GM12878 (cell line): ENCODE measurements at places on chromosomes 4 and X. TPM values are rescaled to one million over a fixed set of nuclear protein-coding genes. Genes with fewer than 3 reads are reported as not detected.

DNA sequence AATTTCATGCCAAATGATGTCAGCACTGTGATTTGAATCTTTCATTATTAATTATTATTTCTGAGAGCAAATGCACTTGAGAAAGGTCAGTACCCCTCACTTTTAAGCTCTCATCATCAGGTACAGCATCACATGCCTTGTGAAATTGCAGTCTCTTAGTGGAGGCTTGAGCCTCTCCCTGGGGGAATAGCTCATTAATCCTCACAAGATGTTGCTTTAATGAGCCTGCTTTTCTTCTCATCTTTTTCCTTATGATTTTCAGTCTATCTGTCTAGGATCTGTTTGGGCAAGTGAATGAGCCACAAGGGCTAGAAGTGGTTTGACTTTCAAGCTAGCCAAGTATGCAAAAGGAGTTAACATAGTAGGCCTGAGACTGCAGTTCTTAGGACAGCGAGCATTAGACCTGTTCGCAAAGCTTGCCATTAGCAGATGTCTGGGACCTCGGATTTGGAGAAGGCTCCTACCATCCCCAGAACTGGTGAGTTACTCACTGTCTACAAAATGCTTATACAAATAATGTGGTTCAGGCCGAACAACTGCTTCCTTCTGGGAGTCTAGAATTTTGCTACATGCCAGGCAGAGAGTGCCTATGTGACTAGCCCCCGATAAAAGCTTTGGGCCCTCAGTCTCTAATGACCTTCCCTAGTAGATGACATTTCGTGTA, 174.5 kb downstream of the IL15 start:
- no peaks in the 10 kb centered on the region for H3K36me3 ChIP-seq
- H3K27ac ChIP-seq, result no peak overlapping the region
- H3K4me1 ChIP-seq, result no peaks in the 10 kb centered on the region
- H3K27me3 ChIP-seq, result no peaks in the 10 kb centered on the region; the same call in 1 of the 2 replicates
- no peak for DNase-seq

The SASH3 gene
- total RNA-seq, result 183 and 191 TPM in 2 replicates

DNA sequence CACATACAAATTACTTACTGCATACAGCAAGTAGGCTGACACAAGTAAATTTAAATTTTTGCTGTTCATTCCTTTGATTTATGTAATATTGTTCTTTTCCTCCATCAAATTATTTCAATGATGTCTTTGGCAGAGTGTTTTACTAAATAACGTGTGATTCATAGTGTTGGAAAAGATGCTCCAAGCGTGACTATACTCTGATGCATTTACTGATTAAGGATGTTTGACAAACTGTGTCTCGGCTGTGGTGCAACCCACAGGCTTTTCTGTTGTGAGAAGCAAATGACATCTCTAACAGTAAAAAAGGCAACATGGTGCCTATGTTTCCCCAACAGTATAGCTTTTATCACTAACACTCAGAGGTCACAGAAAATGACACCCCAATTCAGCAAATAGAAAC, 540.9 kb downstream of the PPP4R3C start:
- no peak overlapping the region for H3K27ac ChIP-seq
- no peak overlapping the region for H3K4me3 ChIP-seq

- H3K4me3 ChIP-seq, result no peak overlapping the region
- H3K27ac ChIP-seq, result no peak overlapping the region
- H3K4me1 ChIP-seq, result no peaks in the 10 kb centered on the region
- no peaks in the 10 kb centered on the region for H3K27me3 ChIP-seq
- DNase-seq, result no peak
Observed at GRCh38 chr4:4658052-4658451, 116.2 kb upstream of the STX18 start.

The PCDH11X gene
- not detected in 2 replicates for total RNA-seq

The TCP11X2 gene
- total RNA-seq, result not detected in 2 replicates

DNA sequence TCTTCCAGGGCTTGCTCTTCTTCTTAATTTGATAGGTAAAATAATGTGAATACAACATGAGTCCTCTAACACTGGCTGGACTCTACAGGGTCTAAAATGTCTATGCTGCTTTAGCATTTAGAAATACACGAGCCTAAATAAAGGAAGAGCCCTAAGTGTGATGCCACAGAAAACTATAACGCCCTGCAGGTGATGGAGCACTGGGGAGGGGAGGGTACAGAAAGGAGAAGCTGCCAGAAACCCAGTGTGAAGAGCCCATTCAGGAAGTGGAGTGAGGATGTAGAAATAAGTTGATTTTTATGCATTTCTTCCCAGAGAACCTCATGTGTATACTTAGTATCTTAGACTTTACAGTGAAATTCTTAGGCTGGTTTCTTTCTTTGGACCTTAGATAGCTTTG, 83.4 kb downstream of the TNIP2 start:
- no peak for DNase-seq
- H3K27ac ChIP-seq, result no peak overlapping the region
- peaks cover 27% of the 10 kb centered on the region for H3K36me3 ChIP-seq
- H3K27me3 ChIP-seq, result no peaks in the 10 kb centered on the region

GRCh38 chrX:8147226-8147625, 23.8 kb downstream of the VCX2 start:
- H3K36me3 ChIP-seq, result no peaks in the 10 kb centered on the region
- no peaks in the 10 kb centered on the region for H3K4me1 ChIP-seq
- no peak for DNase-seq

The SORCS2 gene
- 0.03 TPM in 1 of 2 replicates, not detected in the other for total RNA-seq

DNA sequence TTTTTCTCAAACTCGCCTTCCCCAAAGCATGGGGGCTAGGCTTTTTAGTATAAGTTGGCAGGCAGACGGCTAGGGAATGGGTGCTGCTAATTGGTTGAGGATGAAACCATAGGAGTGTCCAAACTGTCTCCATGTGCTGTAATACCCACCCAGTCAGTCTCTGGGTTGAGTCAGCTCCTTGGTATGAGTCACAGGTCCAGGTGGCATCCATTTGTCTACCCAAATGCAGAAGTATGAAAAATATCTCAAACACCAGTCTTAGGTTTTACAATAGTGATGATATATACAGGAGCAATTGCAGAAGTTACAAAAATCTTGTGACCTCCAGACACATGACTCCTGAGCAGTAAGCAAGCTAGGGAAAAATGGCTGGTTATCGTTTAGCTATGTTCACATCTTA, 27.4 kb upstream of the CCSER1 start:
- H3K27ac ChIP-seq, result no peak overlapping the region
- H3K27me3 ChIP-seq, result no peaks in the 10 kb centered on the region
- no peak for DNase-seq
- no peaks in the 10 kb centered on the region for H3K36me3 ChIP-seq
- no peaks in the 10 kb centered on the region for H3K4me1 ChIP-seq

The SRPX gene
- 0.18 and 0.29 TPM in 2 replicates for total RNA-seq
